ENCODE measurements at places on chromosomes 11 and 22. TPM values are rescaled to one million over a fixed set of nuclear protein-coding genes. Genes with fewer than 3 reads are reported as not detected.

DNA sequence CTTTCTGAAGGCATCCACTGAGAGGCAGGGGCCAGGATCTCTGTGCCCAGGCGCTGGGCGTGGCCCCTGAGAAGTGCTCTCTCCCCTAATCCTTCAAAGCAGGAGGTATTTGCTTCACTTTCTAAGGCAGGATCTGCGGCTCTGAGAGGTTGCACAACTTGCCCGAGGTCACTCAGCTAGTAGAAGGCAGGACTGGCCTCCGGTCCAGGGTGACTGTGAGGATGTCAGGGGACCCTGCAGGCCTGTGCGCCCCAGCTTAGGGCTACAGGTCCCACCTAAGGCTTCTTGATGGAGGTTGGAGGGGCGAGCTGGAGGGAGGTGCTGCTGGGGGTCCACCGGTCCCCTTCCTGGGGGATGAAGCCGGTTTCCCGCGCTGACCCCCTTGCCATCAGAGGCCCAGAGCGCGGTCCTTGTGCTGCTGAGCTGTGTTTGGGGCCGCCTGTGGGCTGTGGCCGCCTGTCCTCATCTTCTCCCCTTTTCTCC is 979 bp downstream of the SMIM38 start:
- DNase-seq = no peak

Gene DAGLA
- 3.1 TPM for total RNA-seq

GRCh38 chr11:108199446-108200321 is 22.8 kb downstream of the NPAT start:
- DNase-seq = no peak

Gene DDI1
- total RNA-seq = not detected

- no peak for DNase-seq
Observed at GRCh38 chr11:68321293-68322051, 9.1 kb downstream of the LRP5 start.

Gene RBMXL2
- total RNA-seq = 0.19 TPM

DNA sequence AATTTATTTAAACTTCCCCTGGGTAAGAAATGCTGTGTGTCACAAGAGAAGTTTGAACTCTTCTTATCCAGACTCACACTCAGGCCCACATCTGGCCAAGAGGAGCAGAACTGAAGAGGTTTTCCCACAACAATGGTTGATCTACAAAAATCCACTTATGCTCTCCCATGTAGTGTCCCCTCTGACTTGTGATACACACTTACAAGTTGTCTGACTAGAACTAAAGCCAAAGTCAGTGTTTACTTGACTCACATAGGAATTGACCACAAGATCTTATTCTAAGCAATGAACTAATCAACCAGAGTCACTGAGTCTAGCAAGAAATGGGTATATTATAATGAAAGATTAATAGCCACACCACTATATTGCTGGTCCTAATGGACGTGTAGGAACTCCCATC is 133.0 kb downstream of the ATG16L2 start:
- DNase-seq = no peak

DNA sequence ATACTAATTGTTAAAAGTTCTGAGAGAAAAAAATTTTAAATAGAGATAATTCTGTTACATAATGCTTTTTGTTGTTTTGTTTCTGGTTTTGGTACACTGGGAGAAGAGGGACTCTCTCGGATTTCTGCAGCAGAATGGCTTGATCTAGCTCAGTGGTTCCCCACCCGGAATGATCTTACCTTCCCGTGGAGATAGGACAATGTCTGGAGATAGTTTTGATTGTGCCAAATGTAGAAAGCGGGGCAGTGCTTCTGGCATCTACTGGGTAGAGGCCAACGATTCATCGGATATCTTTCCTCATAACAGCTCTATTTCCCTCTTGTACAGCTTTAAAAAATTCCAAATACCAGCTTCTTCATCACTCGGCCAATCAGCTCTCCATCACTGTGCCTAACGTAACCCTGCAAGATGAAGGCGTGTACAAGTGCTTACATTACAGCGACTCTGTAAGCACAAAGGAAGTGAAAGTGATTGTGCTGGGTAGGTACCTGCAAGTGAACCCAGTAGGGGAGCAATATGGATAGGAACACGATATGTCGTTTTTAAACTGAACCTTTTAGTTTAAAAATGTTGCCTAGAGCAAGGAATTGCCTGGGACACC is 13.2 kb downstream of the CRTAM start:
- DNase-seq = no peak

- DNase-seq = no peak
Observed at GRCh38 chr11:4167292-4167691, 72.7 kb downstream of the RRM1 start.

DNA sequence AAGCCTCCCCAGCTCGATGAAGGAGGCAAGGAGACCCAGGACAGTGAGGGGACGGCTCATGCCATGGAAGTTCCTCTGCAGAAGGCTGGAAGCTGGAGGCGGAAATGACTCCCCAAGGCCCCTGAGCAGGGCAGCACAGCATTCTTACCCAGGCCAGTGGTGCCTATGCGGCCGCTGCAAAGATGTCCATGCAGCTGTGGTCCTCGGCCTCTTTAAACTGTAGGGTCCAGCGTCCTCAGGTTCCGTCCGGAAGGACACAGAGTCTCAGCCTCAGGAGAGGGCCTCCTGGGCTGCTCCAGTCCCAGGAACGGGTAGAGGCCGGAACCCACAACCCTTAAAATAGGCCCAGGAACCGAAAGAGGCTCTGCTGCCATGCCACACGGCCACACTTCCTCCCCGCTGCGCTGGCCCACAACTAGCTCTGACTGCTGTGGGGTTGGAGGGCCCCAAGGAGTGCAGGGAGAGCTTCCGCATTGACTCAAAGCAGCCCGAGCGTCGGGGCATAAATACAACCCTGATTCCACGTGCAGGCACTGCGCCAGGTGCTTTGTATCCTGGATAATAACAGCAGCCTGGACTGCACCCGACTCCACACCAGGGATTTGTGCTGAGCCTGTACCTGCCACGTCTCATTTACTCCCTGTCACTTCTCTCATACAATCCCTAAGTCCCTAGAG is 5.5 kb downstream of the KIAA0930 start:
- no peak for DNase-seq

- DNase-seq = no peak
Observed at GRCh38 chr22:37309211-37310074, 27.1 kb downstream of the CYTH4 start.

DNA sequence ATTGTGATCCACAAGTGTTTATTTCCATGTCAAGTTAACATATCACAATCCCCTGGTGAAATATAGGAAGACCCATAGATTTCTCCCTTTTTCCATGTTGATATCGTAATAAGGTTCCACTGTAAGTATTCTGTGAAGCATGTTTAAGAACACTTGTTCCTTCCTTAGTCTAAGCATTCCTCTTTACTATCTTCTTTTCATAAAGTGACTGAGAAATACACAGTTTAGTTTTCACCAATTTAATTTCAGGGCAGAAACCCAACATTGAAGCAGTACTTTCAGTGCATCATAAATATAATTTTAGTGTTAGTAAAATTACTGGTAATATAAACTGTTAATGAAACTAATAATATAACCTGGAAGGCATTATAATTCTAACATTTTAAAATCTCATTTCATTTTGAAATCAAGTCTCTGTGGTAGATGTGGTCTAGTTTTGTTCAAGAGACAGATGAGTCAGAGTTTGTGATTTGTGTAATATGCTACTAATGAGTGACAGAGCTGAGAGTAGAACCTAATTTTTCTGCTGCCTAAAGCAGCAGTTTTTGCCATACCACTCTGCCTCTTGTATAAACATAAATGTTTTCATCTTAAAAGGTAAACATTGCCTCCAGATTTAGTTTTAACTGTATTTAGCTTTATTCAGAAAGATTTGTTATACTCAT is 79.4 kb downstream of the ATM start:
- no peak for DNase-seq

GRCh38 chr22:18031695-18032454 is 7.5 kb upstream of the MICAL3 start:
- no peak for DNase-seq

DNA sequence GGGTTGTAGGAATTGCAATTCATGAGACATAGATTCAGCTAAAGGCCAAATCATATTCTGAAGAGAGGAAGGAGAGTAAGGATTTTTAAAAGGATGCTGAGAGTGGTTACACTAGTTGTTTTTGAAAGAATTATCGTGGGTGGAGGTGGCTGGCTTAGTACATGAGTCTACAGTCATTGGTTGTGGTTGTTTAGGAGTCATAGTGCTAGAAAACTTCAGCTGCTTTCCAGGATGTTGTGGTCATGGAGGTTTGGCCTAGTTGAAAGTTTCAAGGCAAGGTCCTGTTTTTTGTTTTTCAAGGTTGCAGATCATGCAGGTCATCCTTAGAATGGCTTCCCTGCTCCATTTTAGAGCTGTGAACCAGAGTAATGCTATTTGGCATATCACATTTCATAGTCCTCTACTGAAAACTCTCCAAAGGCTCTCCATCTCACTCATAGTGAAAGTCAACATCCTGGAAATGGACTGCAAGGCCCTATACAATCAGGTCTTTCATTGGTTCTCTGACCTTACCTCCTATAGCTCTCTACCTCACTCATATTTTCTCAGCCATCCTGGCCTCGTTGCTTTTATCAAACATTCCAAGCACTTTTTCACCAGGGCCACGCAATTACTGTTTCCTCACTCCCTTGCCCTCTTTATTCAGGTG is 26.1 kb upstream of the ZBTB44 start:
- no peak for DNase-seq

Gene POLDIP3
- total RNA-seq = 31.4 TPM

DNA sequence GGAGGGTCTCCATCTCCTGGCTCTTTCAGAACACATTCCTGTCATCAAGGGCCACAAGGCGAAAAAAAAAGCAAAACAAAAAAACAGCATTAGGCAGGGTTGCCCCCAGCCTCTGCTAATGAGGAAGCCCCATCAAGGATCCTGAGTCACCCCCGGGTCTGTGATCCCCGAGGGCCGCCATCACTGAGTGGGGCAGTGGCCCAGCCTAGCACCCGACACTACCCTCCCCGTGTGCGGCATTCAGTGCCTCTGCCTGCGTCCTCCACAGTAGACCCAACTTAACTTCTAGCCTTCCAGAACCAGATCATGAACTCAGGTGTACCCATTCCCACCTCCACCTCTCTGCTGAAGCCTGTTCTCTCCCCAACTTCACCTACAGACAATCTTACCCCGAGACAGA is 6.6 kb upstream of the CDC42EP1 start:
- no peak for DNase-seq

- no peak for DNase-seq
Observed at GRCh38 chr11:58495906-58496305, 12.0 kb downstream of the OR5B21 start.

GRCh38 chr22:39545386-39546365 is 13.1 kb upstream of the RPS19BP1 start:
- no peak for DNase-seq

DNA sequence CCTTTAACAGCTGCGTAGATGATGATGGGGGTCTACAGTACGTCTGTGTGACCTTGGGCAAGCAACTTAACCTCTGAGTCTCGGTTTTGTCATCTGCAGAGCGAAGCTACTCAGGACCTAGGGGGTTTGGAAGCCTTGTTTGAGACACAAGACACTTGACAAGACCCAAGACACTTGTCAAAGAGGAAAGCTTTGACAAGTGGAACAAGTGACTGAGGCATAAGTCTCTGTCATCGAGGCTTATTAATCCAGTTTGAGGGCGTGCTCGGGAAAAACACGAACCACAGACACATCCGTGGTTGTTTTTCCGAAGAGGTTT is 732 bp upstream of the PC start:
- DNase-seq = no peak

Gene C1QTNF5
- total RNA-seq = 5.3 TPM

GRCh38 chr11:70493089-70493474 is 94.8 kb downstream of the CTTN start:
- no peak for DNase-seq

- DNase-seq = no peak
Observed at GRCh38 chr11:116558504-116559211, 214.1 kb downstream of the BUD13 start.

DNA sequence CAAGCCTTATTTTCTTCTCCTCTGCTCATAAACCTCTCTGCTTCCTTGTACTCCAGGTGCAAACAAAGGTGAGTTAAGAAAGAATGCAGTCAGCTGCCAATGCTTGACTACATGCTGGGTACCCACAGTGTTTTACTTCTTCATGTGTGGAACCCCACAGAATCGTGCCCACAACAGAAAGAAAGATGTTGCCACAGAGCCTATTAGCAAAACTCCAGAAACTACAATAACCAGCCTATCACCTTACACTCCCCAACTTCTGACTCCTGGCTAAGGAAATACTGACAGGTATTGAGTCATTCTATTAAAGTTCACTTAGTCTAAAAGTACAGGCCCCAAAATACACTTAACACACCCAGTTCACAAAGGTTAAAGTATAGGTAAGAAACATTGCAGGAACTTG is 56.9 kb upstream of the CCDC89 start:
- no peak for DNase-seq

Gene APOBEC3A
- total RNA-seq = 0.91 TPM

Gene TUBA8
- total RNA-seq = 0.57 TPM

All from esophagus squamous epithelium (tissue), 5 donors.